ENCODE measurements at places on chromosomes 3 and 15. TPM values are rescaled to one million over a fixed set of nuclear protein-coding genes. Genes with fewer than 3 reads are reported as not detected.

DNA sequence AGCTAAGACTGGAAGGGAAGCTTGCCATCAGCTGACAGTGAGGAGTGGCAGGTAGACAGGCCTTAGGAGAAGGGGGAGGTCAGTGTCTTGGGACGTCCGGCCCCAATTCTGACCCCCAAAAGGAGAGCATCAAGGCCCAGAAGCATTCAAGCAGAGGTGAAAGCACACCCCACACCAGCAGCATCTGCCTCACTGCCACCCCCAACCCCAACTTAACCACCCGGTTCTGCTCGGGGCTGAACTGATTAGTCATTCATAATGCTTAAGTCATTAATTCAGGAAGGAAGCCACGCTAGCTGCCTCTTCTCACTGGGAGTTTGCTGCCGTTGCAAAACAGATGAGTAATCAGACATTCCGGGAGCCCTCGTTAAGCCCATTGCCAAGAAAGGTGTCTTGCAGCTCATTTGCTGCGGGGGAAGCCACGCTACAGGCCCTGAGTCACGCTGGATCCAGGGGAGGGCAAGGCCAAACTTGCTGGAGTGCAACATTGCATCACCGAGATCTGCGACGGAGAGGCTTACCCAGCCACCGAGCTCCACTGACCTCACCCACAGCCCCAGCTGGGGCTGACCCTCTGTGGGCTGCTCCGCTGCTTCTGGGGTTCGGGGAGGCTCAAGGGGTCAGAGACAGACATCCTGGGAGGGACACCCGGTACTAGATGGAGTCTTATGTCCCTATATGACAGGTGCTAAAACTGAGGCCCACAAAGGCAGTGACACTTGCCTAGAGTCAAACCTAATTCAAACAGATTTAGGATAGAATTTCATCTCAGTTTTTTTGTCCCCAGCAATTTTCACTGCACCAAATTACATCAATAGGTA is 46.4 kb upstream of the HES1 start:
- peaks cover 4% of the 10 kb centered on the region for H3K4me1 ChIP-seq
- DNase-seq: peak; percentile 83

GRCh38 chr3:85254738-85255137 is 295.9 kb downstream of the CADM2 start:
- no peaks in the 10 kb centered on the region for H3K4me1 ChIP-seq
- H3K27ac ChIP-seq: no peak overlapping the region
- no peaks in the 10 kb centered on the region for H3K36me3 ChIP-seq
- H3K27me3 ChIP-seq: no peaks in the 10 kb centered on the region
- H3K4me3 ChIP-seq: no peak overlapping the region

GRCh38 chr3:183492849-183493179 is 62.7 kb downstream of the KLHL6 start:
- DNase-seq: no peak
- no peaks in the 10 kb centered on the region for H3K36me3 ChIP-seq
- H3K4me1 ChIP-seq: no peaks in the 10 kb centered on the region
- no peaks in the 10 kb centered on the region for H3K27me3 ChIP-seq

CCR1 gene
- 2.2 TPM for total RNA-seq

GOLGA8N gene
- total RNA-seq: 13.1 TPM

Data from ovary (tissue), 10 donors.